ENCODE measurements at places on chromosomes 6 and 20.

DNA sequence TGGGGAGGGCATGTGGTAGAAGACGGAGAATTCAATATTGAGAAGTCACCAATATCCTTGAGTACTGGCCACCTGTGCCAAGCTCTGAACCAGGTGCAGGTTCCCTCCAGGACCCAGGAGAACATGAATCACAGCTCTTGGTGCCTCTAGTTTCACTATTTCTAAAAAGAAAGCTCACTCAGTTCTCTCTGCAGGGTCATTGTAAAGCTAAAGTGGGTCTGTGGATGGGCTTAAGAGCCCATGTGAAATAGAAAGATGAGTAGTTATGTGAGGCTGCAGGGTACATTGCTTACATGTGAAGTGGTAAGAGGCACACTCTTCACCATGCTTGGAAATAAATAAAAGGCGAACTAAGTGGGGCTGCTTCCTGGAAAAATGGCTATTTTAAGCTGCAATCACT, 43.6 kb downstream of the ZNF831 start:
- no peak for DNase-seq

DNA sequence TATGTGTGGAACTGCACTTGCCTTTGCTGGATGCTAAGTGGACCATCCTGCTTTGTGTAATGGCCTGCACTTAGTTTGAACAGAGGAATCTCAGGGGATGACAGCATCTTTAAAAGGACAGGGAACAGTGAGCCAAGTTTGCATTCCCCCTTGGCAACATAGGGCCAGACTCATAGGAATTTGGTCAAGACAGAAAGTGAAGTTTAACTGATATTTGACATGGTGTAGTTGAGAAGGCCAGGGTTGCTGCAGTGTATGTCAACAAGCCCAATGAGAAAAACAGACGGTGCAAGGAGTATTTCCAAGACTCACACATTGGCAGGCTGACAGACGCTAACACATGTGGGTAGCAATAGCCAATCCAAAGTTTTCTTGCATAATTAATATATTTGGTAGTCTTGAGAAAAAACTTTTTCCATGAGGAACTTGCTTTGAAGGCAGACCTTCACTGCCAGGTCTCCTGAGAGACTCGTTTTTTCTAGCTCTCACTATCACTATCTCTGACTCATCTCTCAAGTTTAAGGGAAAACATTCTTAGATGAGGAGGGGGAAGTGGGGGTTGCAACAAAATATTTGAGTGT, 213.8 kb downstream of the IBTK start:
- no peak for DNase-seq

DNA sequence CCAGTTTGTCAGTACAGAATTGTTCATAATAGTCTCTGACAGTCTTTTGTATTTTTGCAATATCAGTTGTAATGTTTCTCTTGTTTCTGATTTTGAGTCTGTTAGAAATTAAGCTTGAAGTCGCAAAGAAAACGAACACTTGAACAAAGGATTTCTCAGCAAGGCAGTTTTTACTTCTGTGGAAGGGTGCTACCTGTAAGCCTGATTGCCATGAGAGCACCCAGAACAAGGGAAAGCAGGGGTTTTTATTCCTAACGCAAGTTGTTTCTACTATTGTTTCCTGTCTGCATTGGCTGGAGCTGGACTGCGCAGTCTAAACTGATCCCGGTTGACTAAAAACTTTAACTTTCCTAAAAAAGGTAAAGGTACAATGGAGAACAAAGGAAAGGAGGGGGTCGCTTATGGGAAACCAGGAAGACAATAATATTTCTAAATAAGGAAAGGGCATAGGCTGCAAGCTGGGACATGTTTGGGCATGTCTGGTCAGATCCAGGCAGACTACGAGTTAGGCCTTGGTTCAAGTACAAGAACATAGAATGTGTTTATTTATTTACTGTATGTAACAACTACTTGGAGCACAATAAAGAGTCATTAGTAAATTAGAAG, 28.5 kb downstream of the HLA-B start:
- DNase-seq = no peak

DNA sequence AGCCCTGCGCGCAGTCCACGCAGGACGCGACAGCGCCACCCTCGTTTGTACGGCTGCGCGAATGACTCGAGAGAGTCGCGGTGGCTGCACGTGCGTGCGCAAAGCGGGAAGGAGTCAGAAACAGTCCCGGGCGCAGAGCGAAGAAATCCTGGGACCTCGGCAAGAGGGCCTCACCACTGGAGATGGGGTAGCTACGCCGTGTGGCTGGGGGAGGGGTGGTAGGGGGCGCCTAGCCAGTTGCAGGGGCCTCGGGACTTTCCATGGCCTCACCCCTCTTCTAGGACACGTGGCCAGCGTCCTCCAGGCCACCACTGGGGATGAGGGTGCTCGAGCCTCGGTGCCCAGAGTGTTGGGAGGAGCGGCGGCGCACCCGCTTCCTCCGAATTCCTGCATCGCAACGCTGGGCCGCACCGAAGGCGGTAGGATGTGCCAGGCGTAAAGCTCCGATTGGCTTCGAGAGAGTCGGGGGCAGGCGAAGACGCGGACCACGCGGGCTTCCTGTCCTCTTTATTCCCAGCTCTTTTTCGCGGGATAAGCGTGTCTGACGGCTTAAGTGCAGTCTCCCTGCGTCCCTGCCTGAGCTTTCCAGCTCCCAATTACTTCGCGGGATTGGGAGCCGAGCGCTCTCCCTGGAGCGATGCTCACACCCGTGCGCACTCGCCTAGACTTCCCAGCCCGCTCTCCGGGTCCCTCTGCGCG, 38.7 kb downstream of the NCR2 start:
- no peak for DNase-seq

GRCh38 chr20:32522776-32523612, 62.1 kb downstream of the NOL4L start:
- DNase-seq = no peak

DNA sequence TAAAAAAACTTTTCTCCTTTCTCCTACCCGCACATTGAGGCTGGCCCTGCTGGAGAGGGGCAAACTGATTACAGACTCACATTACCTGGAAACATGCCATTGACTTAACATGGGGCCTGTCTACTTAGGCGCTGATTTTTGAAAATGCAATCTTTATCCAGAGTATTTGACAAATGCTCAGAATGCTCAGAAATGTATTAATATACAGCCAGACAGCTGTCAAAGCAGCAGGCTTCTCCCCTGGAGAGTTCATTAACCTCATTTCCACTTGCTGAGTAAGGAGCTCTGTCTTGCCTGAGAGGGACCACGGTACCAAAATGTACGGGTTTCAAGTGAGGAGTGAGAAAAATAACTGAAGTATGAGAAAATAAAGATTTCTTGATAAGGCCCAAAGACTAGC, 95.7 kb downstream of the PAX1 start:
- DNase-seq = no peak

GRCh38 chr20:59483481-59483880, 120.9 kb upstream of the PHACTR3 start:
- DNase-seq = no peak

- DNase-seq = no peak
Measured at GRCh38 chr20:35839904-35840303, 68.1 kb downstream of the PHF20 start.

DNA sequence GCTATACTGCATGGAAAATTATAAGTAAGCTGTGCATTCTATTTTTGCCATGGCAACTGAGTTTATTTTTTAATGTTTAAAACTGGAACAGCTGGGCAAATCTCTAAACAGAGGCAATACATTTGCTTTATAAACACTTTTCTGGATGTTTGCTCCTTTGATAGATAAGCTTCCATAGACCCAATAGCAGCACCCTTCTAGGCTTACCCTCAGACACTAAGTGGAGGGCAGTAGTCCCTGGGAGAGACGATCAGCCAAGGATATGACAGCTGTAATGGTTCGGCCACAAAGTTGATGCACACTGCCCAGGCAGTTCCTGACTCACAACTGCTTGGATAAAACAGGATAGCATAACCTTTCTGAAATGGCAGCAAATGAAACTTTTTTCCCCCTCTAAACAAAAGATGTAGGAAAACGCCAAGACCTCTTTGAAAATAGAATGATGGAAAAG, 8.5 kb upstream of the MRPS10 start:
- no peak for DNase-seq

All from activated naive CD4-positive, alpha-beta T cell (primary cell).